ENCODE measurements at places on chromosomes 2 and 18. TPM values are rescaled to one million over a fixed set of nuclear protein-coding genes. Genes with fewer than 3 reads are reported as not detected.

DNA sequence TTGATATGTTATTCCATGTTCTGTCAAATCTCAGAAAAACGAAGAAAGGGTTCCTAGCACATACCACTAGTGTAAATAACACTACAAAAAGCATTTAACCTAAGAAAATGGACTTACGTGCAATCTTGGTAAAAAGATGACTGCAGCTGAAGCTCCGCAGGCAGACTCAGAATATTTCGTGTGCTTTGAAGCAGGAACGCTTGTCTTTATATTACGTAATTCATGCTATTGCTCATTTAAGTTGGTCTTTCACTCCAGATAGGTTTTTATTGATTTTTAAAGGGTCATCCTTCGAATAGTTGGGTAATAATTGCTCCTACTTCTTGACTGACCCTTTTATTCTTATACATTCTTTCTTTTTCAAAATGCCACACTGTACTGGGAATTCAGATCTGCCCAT is 44.0 kb downstream of the ID2 start:
- no peak overlapping the region for H3K4me3 ChIP-seq
- no peaks in the 10 kb centered on the region for H3K27me3 ChIP-seq
- H3K4me1 ChIP-seq: no peaks in the 10 kb centered on the region
- H3K27ac ChIP-seq: no peak overlapping the region
- peaks cover 8% of the 10 kb centered on the region for H3K36me3 ChIP-seq

Gene RFX8
- 1.9 TPM for total RNA-seq

DNA sequence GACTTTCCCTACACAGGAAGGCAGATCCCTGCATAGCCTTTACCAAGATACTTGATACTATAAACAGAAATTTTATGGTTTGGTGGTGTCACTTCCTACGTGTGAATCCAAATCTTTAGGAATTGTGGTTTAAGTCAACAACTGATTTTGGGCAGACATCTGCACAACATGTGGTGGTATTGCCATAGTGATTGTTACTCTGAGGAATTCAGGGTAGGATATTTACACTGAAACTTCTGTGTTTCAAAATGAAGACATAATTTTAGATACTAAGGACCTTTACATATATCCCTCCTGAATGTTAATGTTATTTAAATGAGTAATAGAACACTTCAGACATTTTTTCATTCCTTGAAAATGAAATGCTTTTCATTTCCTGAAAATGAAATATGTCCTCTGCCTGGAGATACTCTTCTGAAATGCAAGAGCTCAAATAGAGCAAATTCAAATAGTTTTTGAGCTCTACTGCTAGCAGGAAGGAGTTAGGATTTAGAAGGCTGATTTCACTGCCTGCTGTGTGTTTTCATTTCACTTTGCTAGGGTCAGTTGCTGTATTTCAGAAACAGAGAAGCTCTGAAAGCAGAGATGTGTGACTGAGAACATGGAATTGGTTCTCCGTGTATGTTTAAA is 77.2 kb downstream of the MDH1 start:
- H3K27ac ChIP-seq: no peak overlapping the region
- no peaks in the 10 kb centered on the region for H3K36me3 ChIP-seq
- DNase-seq: no peak
- no peaks in the 10 kb centered on the region for H3K27me3 ChIP-seq
- no peak overlapping the region for H3K4me3 ChIP-seq

- no peaks in the 10 kb centered on the region for H3K36me3 ChIP-seq
- H3K4me3 ChIP-seq: no peak overlapping the region
- H3K27me3 ChIP-seq: no peaks in the 10 kb centered on the region
- H3K27ac ChIP-seq: no peak overlapping the region
- DNase-seq: no peak
Measured at GRCh38 chr2:68862889-68863288, 8.3 kb downstream of the BMP10 start.

DNA sequence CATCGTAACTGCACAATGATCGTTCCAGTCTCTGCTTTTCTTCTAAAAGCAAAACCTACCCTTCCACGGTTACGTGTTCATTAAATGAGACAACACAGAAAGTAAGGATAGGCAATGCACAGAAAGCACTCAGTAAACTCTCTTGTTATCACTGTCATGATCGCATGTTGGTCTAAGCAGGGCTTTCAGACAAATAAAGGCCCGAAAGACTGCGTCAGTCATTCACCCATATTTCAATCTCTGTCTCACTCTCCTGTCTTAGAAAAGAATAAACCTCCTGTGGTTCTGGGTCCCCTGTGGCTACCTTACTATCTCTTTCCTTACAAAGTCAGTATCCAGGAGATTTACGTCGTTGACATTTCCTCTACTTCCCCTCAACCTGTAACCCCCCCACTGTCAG is 160.9 kb downstream of the VAPA start:
- no peak overlapping the region for H3K27ac ChIP-seq
- DNase-seq: no peak
- H3K36me3 ChIP-seq: no peaks in the 10 kb centered on the region
- no peaks in the 10 kb centered on the region for H3K27me3 ChIP-seq
- H3K4me1 ChIP-seq: no peaks in the 10 kb centered on the region

Gene APOB
- total RNA-seq: not detected

Gene LRRC30
- total RNA-seq: not detected

DNA sequence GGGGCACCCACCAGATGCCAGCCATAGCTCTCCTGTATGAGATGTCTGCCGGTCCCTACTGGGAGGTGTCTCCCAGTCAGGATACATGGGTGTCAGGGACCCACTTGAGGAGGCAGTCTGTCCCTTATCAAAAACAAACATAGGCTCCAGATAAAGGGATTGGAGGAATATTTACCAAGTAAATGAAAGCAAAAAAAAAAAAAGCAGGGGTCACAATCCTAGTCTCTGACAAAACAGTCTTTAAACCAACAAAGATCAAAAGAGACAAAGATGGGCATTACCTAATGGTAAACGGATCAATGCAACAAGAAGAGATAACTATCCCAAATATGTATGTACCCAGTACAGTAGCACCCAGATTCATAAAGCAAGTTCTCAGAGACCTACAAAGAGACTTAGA is 640.0 kb upstream of the LRRTM4 start:
- H3K36me3 ChIP-seq: no peaks in the 10 kb centered on the region
- no peak for DNase-seq
- H3K4me3 ChIP-seq: no peak overlapping the region
- no peak overlapping the region for H3K27ac ChIP-seq
- no peaks in the 10 kb centered on the region for H3K27me3 ChIP-seq

Gene PDE11A
- not detected for total RNA-seq

Gene CKAP2L
- total RNA-seq: 37.4 TPM

DNA sequence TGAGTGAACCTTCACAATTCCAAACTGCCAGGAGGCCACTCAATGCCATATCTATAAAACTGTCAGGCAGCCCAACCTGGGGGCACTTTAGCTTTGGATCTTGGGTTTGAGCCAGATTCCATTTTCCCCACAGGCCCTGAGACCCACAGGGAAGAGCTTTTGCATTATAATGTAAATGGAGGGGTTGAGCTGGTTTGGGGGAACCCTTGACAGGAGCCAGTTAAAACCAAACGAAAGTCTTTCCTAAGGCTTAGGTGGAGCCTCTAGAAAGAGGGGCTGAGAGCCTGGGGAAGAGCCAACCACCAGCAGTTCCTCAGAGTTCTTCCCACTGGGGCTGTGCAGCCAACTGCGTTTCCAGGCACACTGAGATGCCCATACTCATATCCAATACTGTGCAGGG is 42.7 kb downstream of the BCL11A start:
- no peaks in the 10 kb centered on the region for H3K36me3 ChIP-seq
- H3K4me3 ChIP-seq: no peak overlapping the region
- no peaks in the 10 kb centered on the region for H3K27me3 ChIP-seq
- H3K4me1 ChIP-seq: no peaks in the 10 kb centered on the region
- DNase-seq: no peak

Gene GPR35
- total RNA-seq: 7.1 TPM

- no peak overlapping the region for H3K4me3 ChIP-seq
- DNase-seq: no peak
- H3K4me1 ChIP-seq: no peaks in the 10 kb centered on the region
- no peak overlapping the region for H3K27ac ChIP-seq
- H3K36me3 ChIP-seq: no peaks in the 10 kb centered on the region
- H3K27me3 ChIP-seq: no peaks in the 10 kb centered on the region
Measured at GRCh38 chr2:160687629-160688028, 194.0 kb upstream of the RBMS1 start.

DNA sequence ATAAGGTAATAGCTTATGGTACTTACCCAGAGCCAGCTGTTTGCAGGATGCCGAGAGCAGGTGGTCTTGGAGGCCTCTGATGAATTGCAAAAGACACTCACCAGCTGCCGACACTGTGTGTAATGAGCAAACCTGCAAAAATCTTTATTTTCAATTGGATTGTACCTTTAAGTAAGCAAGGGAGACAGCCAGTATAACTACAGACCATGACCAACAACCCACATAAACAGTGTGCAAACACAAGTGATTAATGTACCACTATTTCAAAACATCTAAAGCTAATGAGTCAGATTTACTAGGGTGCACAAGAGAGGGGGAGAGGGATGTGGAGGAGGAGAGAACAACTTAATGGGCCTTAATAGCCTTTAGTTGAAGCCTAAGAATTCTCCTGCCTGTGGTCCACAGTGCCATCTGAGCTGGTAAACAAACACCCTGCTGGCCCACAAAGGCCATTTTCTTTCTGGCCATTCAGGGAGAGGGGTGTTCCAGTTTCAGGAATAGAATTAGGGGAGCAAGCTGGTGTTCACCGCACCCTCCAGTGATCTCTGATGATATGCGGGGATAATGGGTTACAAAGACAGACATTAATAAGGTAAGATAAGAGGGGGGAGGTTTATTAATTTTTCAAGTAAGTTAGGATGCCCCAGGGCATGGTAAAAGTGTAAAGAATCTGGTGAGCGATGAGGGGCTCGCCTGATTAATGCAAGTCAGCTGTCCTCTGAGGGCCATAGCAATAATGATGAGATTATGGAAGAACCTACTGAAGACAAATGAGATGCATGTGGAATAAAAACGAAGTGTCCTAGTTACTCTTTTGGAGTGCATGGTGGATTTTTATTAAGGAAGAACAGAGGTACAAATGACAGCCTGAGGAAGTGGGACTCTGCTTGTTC is 196.4 kb downstream of the HRH4 start:
- H3K27me3 ChIP-seq: no peaks in the 10 kb centered on the region
- no peak for DNase-seq
- H3K27ac ChIP-seq: no peak overlapping the region
- H3K4me3 ChIP-seq: no peak overlapping the region

- H3K4me1 ChIP-seq: no peaks in the 10 kb centered on the region
- H3K4me3 ChIP-seq: no peak overlapping the region
- H3K36me3 ChIP-seq: no peaks in the 10 kb centered on the region
- H3K27ac ChIP-seq: no peak overlapping the region
Measured at GRCh38 chr2:187545238-187545751, 8.9 kb downstream of the TFPI start.

- no peaks in the 10 kb centered on the region for H3K36me3 ChIP-seq
- no peak for DNase-seq
- no peak overlapping the region for H3K27ac ChIP-seq
- H3K4me3 ChIP-seq: no peak overlapping the region
- no peaks in the 10 kb centered on the region for H3K27me3 ChIP-seq
Measured at GRCh38 chr2:223113161-223113560, 61.2 kb downstream of the KCNE4 start.

GRCh38 chr2:237278568-237278967 is 135.4 kb downstream of the COL6A3 start:
- H3K27ac ChIP-seq: no peak overlapping the region
- no peaks in the 10 kb centered on the region for H3K4me1 ChIP-seq
- DNase-seq: no peak
- no peaks in the 10 kb centered on the region for H3K27me3 ChIP-seq
- no peaks in the 10 kb centered on the region for H3K36me3 ChIP-seq
- H3K4me3 ChIP-seq: no peak overlapping the region

DNA sequence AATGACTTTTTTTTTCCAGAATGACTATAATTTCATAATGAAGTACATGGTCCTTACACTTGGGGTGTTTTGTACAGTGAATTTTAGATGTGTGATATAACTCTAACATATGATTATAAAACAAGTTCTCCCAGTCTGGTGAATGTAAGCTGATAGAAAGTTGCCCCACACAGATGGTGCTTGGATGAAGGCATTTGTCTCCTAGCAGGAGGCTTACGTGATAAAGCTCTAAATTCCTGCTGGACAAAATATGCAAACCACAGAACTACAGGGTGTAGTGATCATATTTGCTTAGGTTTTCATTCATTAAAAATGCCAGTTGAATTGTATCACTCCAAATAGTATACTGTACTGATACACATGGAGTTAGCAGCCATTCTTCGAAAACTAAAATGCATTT is 85.5 kb downstream of the DSC3 start:
- no peak for DNase-seq
- H3K4me3 ChIP-seq: no peak overlapping the region
- H3K36me3 ChIP-seq: no peaks in the 10 kb centered on the region
- H3K27me3 ChIP-seq: no peaks in the 10 kb centered on the region
- no peaks in the 10 kb centered on the region for H3K4me1 ChIP-seq

DNA sequence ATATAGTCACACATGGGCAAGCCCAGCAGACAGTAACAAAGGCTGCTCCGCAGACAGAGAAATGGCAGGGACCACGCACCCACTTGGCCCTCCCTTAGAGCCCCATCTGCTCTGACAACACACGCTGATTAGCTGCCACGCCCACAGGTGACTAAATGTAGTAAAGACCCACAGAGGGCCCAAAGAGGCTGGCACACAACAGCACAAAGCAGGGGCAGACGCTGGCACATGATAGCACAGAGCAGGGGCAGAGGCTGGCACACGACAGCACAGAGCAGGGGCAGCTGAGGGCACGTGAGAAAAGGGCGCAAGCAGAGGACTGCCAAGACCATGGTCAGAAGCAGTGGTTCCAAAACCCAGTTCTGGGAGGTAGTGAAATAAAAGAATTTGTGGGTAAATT is 10.6 kb downstream of the AFG3L2 start:
- DNase-seq: no peak
- no peak overlapping the region for H3K4me3 ChIP-seq
- H3K4me1 ChIP-seq: peaks cover 2% of the 10 kb centered on the region
- H3K27ac ChIP-seq: no peak overlapping the region

Gene RIF1
- 56.3 TPM for total RNA-seq

Gene CLIP4
- 35.9 TPM for total RNA-seq

DNA sequence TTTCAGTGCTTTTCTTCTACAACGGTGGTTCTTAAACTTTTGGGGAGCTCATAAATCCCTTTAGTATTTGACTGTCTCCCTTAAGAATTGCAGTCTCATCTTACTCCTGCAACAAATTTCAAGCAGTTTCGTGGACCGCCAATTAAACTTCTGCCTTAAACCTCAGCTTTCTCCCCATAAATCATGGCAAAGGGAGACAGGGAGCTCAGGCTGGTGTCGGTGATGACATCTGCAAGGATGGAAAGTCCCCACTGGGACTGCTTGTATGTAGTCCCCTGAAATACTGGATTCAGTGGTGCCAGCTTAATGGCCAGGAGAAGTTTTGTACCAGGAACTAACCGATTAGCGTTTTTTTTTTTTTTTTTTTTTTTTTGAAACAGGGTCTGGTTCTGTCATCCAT is 148.7 kb upstream of the ITGA6 start:
- no peak for DNase-seq
- no peak overlapping the region for H3K4me3 ChIP-seq
- H3K4me1 ChIP-seq: no peaks in the 10 kb centered on the region
- no peaks in the 10 kb centered on the region for H3K36me3 ChIP-seq
- H3K27ac ChIP-seq: no peak overlapping the region

Gene RND3
- not detected for total RNA-seq

Measured in naive thymus-derived CD4-positive, alpha-beta T cell (primary cell).